ENCODE measurements at places on chromosomes 1 and 21.

DNA sequence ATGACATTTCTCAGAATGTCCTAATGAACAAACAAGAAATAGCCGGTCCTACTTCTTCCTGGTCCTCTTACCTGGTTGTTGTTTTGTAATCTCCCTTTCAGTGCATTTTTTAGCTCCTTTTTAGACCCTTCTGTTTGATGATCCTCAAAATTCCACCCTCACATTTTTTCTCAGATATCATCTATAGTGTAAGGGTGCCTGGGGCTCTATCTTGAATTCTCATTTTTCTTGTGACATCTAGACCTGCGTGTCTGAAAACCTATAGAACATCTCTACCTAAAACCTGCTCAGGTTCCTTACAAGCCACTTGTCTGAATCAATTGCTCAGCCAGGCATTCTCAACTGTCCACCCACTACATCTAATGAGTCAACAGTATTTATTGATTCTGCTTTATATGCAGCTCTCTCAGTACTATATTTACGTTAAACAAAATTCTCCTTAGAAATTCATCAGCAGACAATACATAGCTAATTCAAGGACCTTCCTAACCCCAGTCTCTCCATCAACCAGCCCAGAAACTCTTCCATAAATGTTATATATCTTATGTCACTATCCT is 36.5 kb upstream of the USH2A start:
- no peak for DNase-seq

DNA sequence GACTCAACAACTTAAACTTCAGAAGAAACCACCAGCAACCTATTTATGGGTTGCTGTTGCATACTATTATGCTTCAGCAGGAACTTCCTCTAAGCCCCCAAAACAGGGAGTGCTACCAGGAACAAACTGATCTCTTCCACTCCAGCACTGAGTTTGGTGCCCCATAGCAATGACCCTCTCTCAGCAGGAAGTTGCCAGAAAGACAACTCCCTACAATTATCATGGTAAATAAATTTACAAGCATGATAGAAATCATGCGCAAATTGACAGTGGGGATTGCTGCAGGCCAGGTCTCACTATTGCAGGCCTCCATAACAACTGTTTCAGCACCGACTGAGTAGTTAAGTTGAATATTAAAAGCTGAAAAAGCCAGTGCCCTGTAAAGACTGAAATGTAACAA is 180.6 kb downstream of the PLA2G4A start:
- no peak for DNase-seq

GRCh38 chr1:67580691-67581403 is 104.2 kb upstream of the GADD45A start:
- DNase-seq, result no peak

DNA sequence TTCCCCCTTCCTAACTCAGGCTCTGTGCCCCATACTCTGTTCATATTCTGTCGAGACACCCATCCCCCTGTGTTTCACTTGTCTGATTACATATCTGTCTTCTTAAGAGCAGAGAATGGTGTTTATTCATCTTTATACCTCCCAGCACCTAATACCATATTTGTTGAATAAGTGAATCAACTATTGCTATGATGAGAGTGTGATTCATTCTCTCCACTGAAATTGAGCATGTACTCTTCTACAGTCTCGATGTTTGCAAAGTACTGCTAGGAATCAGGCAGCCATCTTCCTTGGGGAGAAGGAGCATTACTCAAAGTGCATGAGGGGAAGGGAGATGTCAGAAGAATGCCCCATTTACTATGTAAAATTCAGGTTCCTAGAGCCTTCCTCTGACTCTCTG is 27.0 kb downstream of the TBX15 start:
- no peak for DNase-seq

DNA sequence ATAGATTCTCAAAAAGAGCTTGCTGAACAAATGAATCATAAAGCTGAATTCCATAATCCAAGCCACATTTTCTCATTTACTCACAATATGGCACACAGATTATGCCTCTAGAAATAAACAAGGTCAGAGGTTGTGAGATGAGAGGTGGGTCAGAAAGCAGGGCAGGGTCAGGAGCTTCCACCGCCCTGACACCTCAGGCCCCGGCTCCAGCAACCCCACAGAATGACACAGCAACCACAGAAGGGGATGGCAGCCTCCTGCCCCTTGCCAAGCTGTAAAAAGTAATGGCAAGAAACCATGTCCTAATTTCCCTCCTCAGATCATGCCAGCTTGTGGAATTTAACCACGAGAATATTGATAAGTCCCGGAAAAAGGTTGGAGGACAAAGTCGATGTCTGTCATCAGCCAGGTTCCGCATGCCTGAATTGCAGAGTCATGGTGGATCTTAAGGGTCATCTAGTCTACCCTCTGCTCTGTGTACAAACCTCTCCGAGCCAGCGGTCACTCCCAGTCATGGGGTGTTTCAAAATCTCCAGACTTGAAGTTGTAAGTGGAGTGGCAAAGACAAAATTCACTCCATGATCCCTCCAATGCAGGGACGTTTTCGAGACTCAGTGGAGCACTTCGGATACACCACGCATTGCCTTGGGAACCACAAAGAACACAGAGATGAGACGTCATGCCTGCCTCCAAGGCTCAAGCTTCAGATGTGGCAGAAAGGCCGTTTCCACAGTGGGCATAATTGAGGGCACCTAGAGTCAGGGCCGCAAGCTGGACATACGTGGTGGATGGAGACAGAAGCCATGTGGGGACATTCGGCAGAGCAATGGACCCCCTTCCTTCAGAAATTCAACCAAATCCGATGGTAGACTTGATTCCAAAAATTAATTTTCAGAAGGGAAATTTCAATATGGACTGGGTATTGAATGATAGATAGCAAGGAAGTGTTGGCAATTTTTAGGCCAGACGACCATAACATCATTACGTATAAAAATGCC is 254.0 kb downstream of the TOMM20 start:
- DNase-seq, result no peak

GRCh38 chr1:55081905-55082296 is 42.6 kb downstream of the PCSK9 start:
- no peak for DNase-seq

All from effector CD8-positive, alpha-beta T cell (primary cell).